ENCODE measurements at places on chromosomes 5 and 9.

DNA sequence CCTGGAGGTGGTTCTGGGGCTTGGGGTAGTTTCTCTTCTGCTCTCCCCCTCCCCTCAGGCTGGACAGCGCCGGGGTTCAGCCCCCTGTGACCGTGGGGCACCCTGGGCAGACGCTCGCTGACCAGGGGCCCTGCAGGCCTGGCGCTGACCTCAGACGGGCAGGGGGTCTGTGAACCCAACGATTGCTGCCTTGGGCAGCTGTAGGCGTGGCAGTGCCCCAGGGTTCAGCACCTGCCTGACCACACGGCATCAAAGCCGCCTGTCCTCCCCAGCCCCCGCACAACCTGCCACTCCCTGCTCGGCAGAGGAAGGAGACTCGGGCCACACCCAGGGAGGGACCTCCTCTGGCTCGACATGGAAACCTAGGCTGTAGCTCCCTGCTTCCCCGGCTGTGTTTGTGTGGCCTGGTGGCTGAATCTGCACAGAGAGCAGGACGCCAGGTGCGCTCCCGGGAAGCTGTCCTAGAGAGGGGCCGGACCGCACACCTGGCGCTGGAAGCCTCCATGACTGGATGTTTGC lies 12.2 kb downstream of the LCN12 start:
- DNase-seq: no peak

- DNase-seq: no peak
Measured at GRCh38 chr5:151216781-151217180, 7.1 kb downstream of the CCDC69 start.

DNA sequence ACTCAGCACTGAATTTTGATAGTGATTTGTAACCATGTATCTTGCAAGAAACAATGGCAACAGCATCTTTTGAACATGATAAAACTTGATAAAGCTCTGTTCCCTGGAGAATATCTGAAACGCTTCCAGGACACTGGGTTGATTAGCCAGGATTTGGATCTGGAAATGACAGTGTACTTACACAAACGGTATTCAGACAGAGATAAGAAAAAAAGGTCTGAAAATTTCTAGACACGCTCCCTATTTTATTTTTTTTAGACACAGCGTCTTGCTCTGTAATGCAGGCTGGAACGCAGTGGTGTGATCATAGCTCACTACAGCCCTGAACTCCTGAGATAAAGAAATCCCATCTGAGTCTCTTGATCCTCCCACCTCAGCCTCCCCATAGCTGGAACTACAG lies 109.0 kb downstream of the GNAQ start:
- DNase-seq: no peak

- no peak for DNase-seq
Measured at GRCh38 chr5:170363671-170364070, 25.5 kb downstream of the KCNMB1 start.

GRCh38 chr9:94905606-94906005 lies 179.1 kb downstream of the AOPEP start:
- no peak for DNase-seq

- no peak for DNase-seq
Measured at GRCh38 chr5:172266676-172267092, 16.9 kb downstream of the UBTD2 start.

- DNase-seq: no peak
Measured at GRCh38 chr5:76983468-76983867, 30.6 kb downstream of the CRHBP start.
